ENCODE measurements at places on chromosomes 16 and 17. TPM values are rescaled to one million over a fixed set of nuclear protein-coding genes. Genes with fewer than 3 reads are reported as not detected.
A peak's percentile ranks its signal among the peaks of the same experiment; 100 is the strongest.

- H3K27ac ChIP-seq = no peak overlapping the region
- H3K4me3 ChIP-seq = no peak overlapping the region
- no peaks in the 10 kb centered on the region for H3K36me3 ChIP-seq
- no peaks in the 10 kb centered on the region for H3K27me3 ChIP-seq
- no peaks in the 10 kb centered on the region for H3K4me1 ChIP-seq
Measured at GRCh38 chr16:54673313-54673712, 257.4 kb upstream of the IRX5 start.

DNA sequence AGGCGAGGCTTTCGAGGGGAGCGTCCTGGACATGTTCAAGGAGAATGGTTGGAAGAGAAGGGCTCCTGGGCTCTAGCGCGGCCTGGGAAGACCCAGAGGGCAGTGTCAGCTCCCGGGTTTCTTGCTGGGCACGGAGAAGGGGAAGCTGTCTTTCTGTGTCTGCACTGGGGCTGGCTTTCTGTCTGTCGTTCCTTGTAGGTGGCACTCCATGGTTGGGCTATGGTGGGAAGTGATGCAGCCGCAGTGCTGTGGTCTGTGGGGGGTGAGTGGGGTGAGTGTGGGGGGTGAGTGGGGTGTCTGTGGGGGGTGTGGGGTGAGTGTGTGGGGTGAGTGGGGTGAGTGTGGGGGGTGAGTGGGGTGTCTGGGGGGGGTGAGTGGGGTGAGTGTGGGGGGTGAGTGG lies 13.7 kb downstream of the RNF213 start:
- peaks cover 14% of the 10 kb centered on the region for H3K36me3 ChIP-seq
- peaks cover 15% of the 10 kb centered on the region for H3K4me1 ChIP-seq
- no peak for DNase-seq
- H3K27ac ChIP-seq = peak overlapping the region; percentile 92

- no peak overlapping the region for H3K27ac ChIP-seq
- no peaks in the 10 kb centered on the region for H3K36me3 ChIP-seq
- no peaks in the 10 kb centered on the region for H3K27me3 ChIP-seq
Measured at GRCh38 chr17:82662711-82663261, 14.5 kb upstream of the WDR45B start.

GRCh38 chr16:50268352-50268751 lies 2.0 kb downstream of the ADCY7 start:
- no peak overlapping the region for H3K27ac ChIP-seq
- H3K4me1 ChIP-seq = peaks cover 12% of the 10 kb centered on the region
- H3K36me3 ChIP-seq = no peaks in the 10 kb centered on the region

DNA sequence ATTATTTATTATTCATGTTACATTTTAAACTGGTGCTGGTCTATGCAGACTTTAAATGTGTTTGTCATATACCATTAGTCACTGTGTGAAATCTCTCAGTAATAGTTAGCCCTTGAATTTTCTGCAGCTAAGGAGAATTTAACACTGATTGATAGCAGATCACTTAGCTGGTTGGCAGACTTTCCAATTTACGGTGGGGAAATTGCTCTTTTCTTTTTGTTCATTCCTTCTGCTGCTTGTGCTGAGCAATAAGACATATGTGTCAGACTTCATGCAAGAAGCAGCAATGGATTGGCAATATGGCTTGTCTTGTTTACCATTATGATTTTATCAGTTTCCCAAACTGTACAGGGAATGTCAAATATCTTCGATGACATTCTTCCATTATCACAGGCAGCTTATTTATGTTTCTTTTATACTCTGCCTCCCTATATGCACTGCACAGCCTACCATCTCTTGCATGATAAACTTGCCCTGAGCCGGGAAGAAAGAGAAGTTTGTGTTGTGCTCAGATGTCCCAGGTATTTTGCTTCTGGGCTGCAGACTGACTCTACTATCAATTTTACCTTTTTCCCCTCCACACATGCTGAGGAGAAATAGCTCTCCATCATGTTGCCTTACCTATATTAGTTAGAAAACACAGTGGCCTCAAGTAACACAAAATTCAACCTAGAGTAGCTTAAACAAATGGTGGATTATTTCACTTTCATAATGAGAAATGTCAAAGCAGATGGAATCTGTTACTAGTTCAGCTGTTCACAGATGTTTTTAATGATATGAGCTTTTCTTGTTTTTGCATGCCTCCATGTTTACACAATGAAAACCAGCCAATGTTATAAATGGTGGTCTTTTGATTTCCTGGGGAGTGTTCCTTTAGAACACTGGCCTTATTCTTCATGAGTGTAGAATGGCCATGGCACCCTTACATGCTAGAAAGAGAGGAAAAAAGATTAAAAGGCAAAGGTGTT lies 968.1 kb upstream of the GOT2 start:
- H3K27ac ChIP-seq = no peak overlapping the region
- H3K27me3 ChIP-seq = no peaks in the 10 kb centered on the region

DNA sequence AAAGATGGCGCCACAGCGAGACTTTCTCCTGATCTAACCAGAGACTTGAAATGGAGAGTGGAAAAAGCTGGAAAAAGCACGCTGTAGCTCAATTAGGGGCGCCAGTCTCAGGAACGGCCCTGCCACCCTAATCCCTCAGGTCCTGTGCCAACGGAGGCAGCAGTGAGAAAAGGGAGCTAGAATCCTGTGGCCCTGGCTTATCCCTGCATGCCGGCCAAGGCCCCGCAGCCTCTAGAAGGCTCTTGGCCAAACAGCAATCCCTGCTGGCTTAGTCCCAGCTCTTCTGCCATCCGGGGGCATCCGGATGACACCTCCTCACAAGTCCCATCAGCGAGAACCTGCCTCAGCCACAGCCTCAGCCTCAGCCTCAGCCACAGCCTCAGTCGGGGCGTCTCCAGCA lies 69.8 kb downstream of the MRM3 start:
- DNase-seq = no peak
- H3K4me3 ChIP-seq = no peak overlapping the region
- peak overlapping the region; percentile 61 for H3K27ac ChIP-seq
- peaks cover 57% of the 10 kb centered on the region for H3K4me1 ChIP-seq
- H3K36me3 ChIP-seq = no peaks in the 10 kb centered on the region
- no peaks in the 10 kb centered on the region for H3K27me3 ChIP-seq

GRCh38 chr16:68948230-68948910 lies 105.0 kb downstream of the TANGO6 start:
- H3K36me3 ChIP-seq = peaks cover 11% of the 10 kb centered on the region
- H3K4me1 ChIP-seq = no peaks in the 10 kb centered on the region
- no peak for DNase-seq
- H3K27me3 ChIP-seq = no peaks in the 10 kb centered on the region
- H3K4me3 ChIP-seq = no peak overlapping the region

GRCh38 chr16:85238233-85238647 lies 126.0 kb upstream of the CIBAR2 start:
- DNase-seq = peak; percentile 77
- no peaks in the 10 kb centered on the region for H3K27me3 ChIP-seq
- H3K27ac ChIP-seq = no peak overlapping the region
- peaks cover 59% of the 10 kb centered on the region for H3K4me1 ChIP-seq
- H3K4me3 ChIP-seq = no peak overlapping the region
- H3K36me3 ChIP-seq = no peaks in the 10 kb centered on the region

- peak; percentile 63 for DNase-seq
- H3K4me1 ChIP-seq = peaks cover 25% of the 10 kb centered on the region
- no peak overlapping the region for H3K4me3 ChIP-seq
- H3K36me3 ChIP-seq = peaks cover 61% of the 10 kb centered on the region
- peak overlapping the region; percentile 90 for H3K27ac ChIP-seq
Measured at GRCh38 chr16:88005181-88005581, 53.9 kb downstream of the BANP start.

- no peak overlapping the region for H3K27ac ChIP-seq
- no peak overlapping the region for H3K4me3 ChIP-seq
- peaks cover 55% of the 10 kb centered on the region for H3K36me3 ChIP-seq
- H3K27me3 ChIP-seq = no peaks in the 10 kb centered on the region
- no peak for DNase-seq
Measured at GRCh38 chr17:44935116-44935515, 12.5 kb downstream of the KIF18B start.

DNA sequence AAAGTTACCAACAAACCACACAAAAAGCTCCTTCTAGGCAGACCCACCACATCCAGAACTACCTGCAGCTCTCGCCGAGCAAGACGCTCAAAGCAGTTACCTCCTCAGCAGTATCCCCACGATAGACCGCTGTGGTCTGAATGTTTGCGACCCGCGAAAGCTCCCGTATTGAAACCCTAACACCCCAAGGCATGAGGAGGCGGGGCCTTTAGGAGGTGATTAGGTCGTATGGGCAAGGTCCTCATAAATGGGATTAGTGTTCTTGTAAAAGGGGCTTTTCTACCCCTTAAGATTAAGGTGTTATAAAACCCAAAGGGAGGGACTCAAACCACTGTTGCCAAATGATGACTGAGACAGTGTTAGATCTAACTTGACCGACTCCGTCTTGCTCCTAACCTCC lies 19.0 kb upstream of the RPH3AL start:
- DNase-seq = no peak
- H3K27me3 ChIP-seq = peaks cover 7% of the 10 kb centered on the region
- no peak overlapping the region for H3K27ac ChIP-seq
- H3K4me1 ChIP-seq = no peaks in the 10 kb centered on the region
- H3K36me3 ChIP-seq = peaks cover 9% of the 10 kb centered on the region

DNA sequence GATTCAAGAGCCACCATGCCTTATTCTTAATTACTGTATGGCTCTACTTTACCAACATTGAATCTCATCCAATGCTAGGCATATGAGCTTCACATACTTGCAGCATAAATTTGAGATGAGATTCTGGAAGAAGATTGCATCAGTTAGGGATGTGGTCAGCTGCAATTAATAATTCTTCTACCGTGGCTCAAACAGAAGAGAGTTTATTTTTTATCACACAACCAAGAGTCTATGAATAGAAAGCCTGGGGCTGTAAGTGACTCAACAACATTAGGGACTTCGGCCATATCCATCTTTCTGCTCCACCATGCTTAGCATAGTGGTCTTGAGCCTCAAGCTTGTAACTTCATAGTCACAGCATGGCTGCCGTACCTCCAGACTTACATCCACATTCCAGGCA lies 179.4 kb upstream of the IRX6 start:
- H3K4me3 ChIP-seq = no peak overlapping the region
- DNase-seq = no peak
- H3K27ac ChIP-seq = no peak overlapping the region
- no peaks in the 10 kb centered on the region for H3K27me3 ChIP-seq
- peaks cover 17% of the 10 kb centered on the region for H3K4me1 ChIP-seq

GRCh38 chr17:7838090-7839075 lies 4.4 kb downstream of the KDM6B start:
- no peaks in the 10 kb centered on the region for H3K36me3 ChIP-seq
- peaks cover 43% of the 10 kb centered on the region for H3K4me1 ChIP-seq
- peak overlapping the region; percentile 93 for H3K4me3 ChIP-seq
- peaks cover 48% of the 10 kb centered on the region for H3K27me3 ChIP-seq

GRCh38 chr16:87534030-87534653 lies 41.3 kb upstream of the ZCCHC14 start:
- H3K4me1 ChIP-seq = peaks cover 18% of the 10 kb centered on the region
- peaks cover 35% of the 10 kb centered on the region for H3K36me3 ChIP-seq
- no peak overlapping the region for H3K27ac ChIP-seq
- peaks cover 24% of the 10 kb centered on the region for H3K27me3 ChIP-seq
- no peak for DNase-seq

DNA sequence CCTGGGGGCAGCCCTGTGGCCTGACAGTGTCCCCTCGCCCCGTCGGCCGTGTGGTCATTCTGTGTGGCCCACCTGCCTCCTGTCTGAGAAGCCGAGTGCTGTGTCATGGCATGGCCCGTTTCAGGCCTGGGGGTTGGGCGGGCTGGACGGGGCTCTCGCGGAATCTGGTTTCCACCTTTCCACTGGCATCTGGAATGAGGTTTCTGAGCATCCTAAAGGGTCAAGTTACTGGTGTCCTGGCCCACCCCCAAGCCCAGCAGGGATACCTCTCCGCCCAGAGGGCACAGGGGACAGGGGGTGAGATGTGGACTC lies 7.8 kb downstream of the DBNDD1 start:
- no peak overlapping the region for H3K4me3 ChIP-seq
- no peak overlapping the region for H3K27ac ChIP-seq
- H3K36me3 ChIP-seq = peaks cover 15% of the 10 kb centered on the region
- H3K4me1 ChIP-seq = no peaks in the 10 kb centered on the region

Gene NRN1L
- total RNA-seq = 7.4 TPM

GRCh38 chr16:19140396-19140795 lies 26.6 kb downstream of the ITPRIPL2 start:
- no peaks in the 10 kb centered on the region for H3K27me3 ChIP-seq
- H3K27ac ChIP-seq = no peak overlapping the region
- H3K36me3 ChIP-seq = no peaks in the 10 kb centered on the region
- no peak for DNase-seq

- H3K36me3 ChIP-seq = peaks cover 40% of the 10 kb centered on the region
- no peak for DNase-seq
- H3K27me3 ChIP-seq = no peaks in the 10 kb centered on the region
- H3K4me1 ChIP-seq = peaks cover 21% of the 10 kb centered on the region
Measured at GRCh38 chr16:59684911-59685310, 950.8 kb upstream of the GOT2 start.

GRCh38 chr17:72135546-72136325 lies 14.9 kb downstream of the SOX9 start:
- H3K27ac ChIP-seq = no peak overlapping the region
- no peak for DNase-seq
- peaks cover 4% of the 10 kb centered on the region for H3K27me3 ChIP-seq
- H3K4me1 ChIP-seq = peaks cover 32% of the 10 kb centered on the region
- no peaks in the 10 kb centered on the region for H3K36me3 ChIP-seq
- no peak overlapping the region for H3K4me3 ChIP-seq

- H3K36me3 ChIP-seq = no peaks in the 10 kb centered on the region
- peak overlapping the region; percentile 32 for H3K27ac ChIP-seq
- no peak overlapping the region for H3K4me3 ChIP-seq
- H3K27me3 ChIP-seq = no peaks in the 10 kb centered on the region
Measured at GRCh38 chr16:4325253-4325758, 9.4 kb downstream of the GLIS2 start.

DNA sequence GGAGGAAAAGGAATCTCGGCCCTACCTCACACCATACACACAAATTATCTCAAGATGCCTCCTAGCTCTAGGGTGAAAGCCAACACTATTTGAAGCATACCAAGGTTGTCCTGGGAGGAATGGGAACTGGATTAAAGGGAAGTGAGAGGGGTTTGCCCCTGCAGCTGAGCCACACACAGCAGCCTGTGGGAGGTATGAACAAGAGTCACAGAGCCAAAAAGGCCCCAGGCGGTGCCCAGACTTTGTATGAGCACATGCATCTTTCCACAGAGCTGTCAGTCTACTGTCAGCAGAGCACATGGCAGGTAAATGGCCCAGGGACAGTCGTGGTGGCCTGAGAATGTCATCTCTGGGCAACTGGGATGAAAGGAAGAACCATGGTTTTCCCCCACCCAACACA lies 31.0 kb upstream of the RCVRN start:
- H3K4me1 ChIP-seq = 0 out of 2 replicates have a peak, but pooled peaks cover 2% of the 10 kb centered on the region

Measured in WTC11 (cell line).